ENCODE measurements at places on chromosomes 16 and 17.

DNA sequence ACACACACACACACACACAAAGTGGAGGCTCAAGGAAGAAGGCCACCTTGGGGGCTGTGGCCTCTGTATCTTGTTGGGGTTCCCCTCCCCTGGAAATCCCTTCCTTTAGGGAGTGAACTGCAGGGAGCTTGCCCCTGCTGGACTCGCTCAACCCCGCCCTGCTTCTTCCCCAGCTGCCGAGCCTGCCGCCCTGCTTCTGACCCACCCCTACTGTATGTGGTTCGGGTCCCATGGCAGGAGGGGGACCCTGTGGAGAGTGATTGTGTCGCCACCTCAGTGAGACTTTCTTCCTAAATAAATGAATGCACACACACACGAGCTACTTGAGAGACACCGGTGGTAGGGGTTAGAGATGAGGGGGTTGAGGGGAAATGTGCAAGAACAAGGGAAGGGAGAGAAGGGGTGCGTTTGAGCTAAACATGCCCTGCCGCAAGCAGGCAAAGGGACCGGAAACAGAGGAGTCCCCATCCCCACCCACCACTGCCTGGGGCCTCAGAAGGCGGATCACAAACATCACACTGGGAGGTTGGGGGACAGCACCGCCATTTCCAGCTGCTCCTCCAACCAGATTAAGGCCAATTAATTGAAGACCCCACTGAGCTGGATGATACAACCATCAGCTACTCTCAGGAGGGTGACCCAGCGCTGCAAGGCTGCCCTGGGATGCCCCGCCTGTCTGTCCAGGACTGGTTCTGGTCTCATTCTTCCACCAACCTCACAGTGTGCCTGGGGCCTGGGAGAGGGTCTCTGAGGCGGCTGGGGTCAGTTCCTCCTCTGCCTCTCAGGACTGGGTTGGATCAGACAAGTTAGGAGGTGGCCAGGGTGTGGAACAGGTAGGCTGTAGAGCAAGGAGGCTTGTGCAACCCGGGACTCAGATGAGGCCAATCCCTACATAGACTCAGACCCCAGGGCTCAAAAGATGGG, 98.9 kb downstream of the SDK2 start:
- DNase-seq: no peak

- DNase-seq: peak; percentile 37
These were observed 1.6 kb downstream of the RPL13 start for GRCh38 chr16:89561884-89562599.

GRCh38 chr17:436571-436970, 84.0 kb upstream of the RPH3AL start:
- no peak for DNase-seq

GRCh38 chr17:16418685-16419068, 3.3 kb downstream of the TRPV2 start:
- DNase-seq: no peak

DNA sequence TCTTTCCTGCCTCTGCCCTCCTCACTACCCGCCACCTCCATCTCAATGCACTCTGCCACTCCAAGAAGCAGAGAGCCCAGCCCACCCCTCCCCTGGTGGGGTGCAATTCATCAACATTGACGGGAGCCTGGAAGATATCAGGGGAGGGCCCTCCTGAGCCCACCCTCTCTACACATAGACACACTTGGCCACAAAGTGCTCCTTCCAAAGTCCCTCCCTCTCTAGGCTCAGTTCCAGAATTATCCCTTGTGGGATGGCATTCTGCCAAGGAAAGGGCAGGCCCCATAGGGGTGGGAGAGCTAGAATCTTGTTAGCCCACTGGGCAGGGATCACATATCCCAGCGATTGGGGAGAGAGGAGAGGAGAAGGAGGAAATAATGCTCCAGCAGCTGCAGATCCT, 66.2 kb downstream of the TMEM132E start:
- DNase-seq: no peak

GRCh38 chr17:61450641-61451537, 1.3 kb upstream of the TBX4 start:
- no peak for DNase-seq

Measured in natural killer cell (primary cell).